ENCODE measurements at places on chromosomes 6 and 20.

DNA sequence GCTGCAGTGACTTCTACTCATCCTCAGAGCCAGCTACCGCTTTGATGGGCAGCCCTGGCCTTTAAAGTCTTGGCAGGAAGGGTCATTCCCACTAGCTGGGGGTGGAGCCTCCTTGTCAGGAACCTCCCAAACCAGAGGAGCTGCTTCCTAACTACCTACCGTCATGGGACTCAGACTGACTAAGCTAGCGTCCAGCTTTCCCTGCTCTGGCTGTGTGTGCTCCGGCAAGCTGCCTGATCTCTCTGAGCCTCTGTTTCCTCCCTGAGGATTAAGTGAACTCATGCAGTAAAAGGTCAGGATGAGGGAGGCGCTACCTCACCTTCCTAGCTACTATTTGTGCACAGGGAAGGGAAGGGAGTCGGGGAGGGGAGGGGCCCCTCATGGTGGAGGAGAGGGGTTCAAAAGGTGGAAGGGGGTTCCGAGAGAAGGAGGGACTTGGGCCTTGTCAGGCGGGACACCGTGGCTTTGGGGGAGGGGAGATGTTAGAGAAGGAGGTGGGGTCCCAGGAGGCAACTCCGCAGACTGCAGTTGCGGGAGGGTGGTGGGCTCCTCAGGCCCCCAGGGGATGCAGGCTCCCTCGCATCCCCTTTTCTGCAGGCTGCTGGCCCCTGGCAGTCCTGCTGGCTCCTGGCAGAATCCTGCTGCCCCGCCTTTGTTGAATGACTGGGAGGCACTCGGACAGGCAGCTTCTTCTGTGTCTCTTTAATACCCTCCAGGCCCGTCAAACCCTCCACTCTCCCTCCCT is 9.8 kb downstream of the DUSP15 start:
- H3K27ac ChIP-seq, result no peak overlapping the region
- peaks cover 24% of the 10 kb centered on the region for H3K27me3 ChIP-seq
- peaks cover 12% of the 10 kb centered on the region for H3K4me1 ChIP-seq
- no peak for DNase-seq
- peak overlapping the region; percentile 68 for H3K4me3 ChIP-seq

- no peak overlapping the region for H3K4me3 ChIP-seq
- no peak for DNase-seq
- no peak overlapping the region for H3K27ac ChIP-seq
- H3K36me3 ChIP-seq, result no peaks in the 10 kb centered on the region
Measured at GRCh38 chr6:127570739-127571389, 6.1 kb upstream of the C6orf58 start.

DNA sequence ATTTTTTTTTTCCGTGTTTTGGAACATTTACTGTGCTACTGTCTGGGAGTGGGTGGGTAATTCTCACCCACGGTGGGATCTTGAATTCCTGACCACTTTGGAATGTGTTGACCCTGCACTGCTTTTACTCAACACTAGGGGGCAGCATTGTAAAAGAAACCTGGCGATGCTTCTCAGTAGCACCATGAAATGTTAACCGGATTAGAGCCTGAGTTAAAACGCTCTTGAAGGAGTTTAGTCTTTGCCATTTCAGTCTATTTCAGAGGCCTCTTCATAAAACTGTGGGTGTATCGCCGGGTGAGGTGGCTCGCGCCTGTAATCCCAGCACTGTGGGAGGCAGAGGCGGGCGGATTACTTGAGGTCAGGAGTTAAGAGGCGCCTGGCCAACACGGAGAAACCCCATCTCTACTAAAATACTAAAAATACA is 114.4 kb upstream of the PRND start:
- peaks cover 19% of the 10 kb centered on the region for H3K27me3 ChIP-seq
- H3K36me3 ChIP-seq, result no peaks in the 10 kb centered on the region
- no peak overlapping the region for H3K4me3 ChIP-seq
- peak; percentile 52 for DNase-seq
- no peak overlapping the region for H3K27ac ChIP-seq
- H3K4me1 ChIP-seq, result no peaks in the 10 kb centered on the region

DNA sequence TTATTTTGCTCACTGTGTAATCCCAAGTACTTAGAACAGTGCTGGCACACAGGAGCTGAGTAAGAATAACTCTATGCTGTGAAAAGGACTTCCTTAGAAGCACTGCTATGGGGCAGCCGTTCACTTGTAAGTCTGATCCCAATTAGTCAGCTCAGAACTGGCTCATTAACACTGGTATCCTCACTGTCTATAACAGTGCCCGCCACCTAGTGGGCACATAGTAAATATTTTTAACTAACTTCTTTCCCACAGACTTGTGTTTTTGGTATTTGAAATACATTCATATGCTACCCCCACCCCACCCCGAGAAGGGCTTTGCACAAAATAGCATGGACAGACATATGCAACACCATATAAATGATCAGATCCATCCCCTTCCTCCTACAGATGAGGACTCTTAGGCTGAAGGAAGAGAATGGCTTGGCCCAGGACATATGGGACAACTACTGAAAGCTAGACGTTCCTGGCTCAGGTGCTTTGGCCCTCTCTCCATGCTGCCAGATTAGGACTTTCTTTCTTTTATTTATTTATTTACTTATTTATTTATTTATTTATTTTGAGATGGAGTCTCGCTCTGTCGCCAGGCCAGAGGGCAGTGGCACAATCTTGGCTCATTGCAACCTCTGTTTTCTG is 47.1 kb downstream of the DST start:
- peaks cover 3% of the 10 kb centered on the region for H3K4me1 ChIP-seq
- no peak for DNase-seq
- H3K27ac ChIP-seq, result no peak overlapping the region
- no peak overlapping the region for H3K4me3 ChIP-seq
- H3K27me3 ChIP-seq, result no peaks in the 10 kb centered on the region

DNA sequence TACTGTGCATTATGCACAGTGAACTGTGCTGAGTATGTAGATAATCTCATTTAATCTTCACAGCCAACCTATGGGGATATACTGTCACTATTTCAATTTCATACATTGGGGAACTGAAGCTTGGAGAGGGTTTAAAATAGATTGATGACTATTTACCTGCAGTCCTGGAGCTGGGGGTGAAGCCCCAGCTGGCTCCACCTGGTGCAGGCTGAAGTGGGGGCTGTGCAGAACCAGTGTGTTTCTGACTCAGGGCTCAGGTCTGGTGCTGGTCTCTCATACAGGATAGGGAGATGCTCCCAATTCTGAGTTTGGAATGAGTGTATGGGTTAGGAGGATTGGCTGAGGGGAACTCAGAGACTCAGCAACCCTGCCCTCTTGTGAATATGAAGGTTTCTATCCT is 176.1 kb upstream of the CEP162 start:
- H3K4me3 ChIP-seq, result no peak overlapping the region
- DNase-seq, result no peak
- no peaks in the 10 kb centered on the region for H3K27me3 ChIP-seq
- no peak overlapping the region for H3K27ac ChIP-seq
- H3K36me3 ChIP-seq, result no peaks in the 10 kb centered on the region
- H3K4me1 ChIP-seq, result no peaks in the 10 kb centered on the region

- no peak overlapping the region for H3K4me3 ChIP-seq
- peaks cover 9% of the 10 kb centered on the region for H3K4me1 ChIP-seq
- H3K27ac ChIP-seq, result no peak overlapping the region
- H3K36me3 ChIP-seq, result no peaks in the 10 kb centered on the region
Measured at GRCh38 chr6:151290877-151291721, 51.3 kb downstream of the AKAP12 start.

GRCh38 chr20:11870411-11870810 is 47.3 kb upstream of the BTBD3 start:
- H3K4me3 ChIP-seq, result no peak overlapping the region
- H3K36me3 ChIP-seq, result no peaks in the 10 kb centered on the region
- H3K4me1 ChIP-seq, result peaks cover 18% of the 10 kb centered on the region
- no peaks in the 10 kb centered on the region for H3K27me3 ChIP-seq
- DNase-seq, result no peak

- H3K27ac ChIP-seq, result no peak overlapping the region
- H3K4me1 ChIP-seq, result peaks cover 1% of the 10 kb centered on the region
- H3K4me3 ChIP-seq, result peak overlapping the region; percentile 45
- DNase-seq, result peak; percentile 76
Measured at GRCh38 chr6:34154668-34155447, 9.0 kb upstream of the GRM4 start.

GRCh38 chr6:39422238-39422637 is 99.7 kb upstream of the KCNK16 start:
- H3K4me1 ChIP-seq, result no peaks in the 10 kb centered on the region
- H3K27me3 ChIP-seq, result peaks cover 2% of the 10 kb centered on the region
- no peak overlapping the region for H3K4me3 ChIP-seq
- no peak overlapping the region for H3K27ac ChIP-seq
- no peaks in the 10 kb centered on the region for H3K36me3 ChIP-seq

- no peak overlapping the region for H3K4me3 ChIP-seq
- no peaks in the 10 kb centered on the region for H3K4me1 ChIP-seq
- H3K27ac ChIP-seq, result no peak overlapping the region
- H3K36me3 ChIP-seq, result no peaks in the 10 kb centered on the region
- H3K27me3 ChIP-seq, result peaks cover 10% of the 10 kb centered on the region
- DNase-seq, result no peak
Measured at GRCh38 chr6:7749478-7749877, 23.6 kb downstream of the BMP6 start.

GRCh38 chr6:31007694-31008093 is 2.6 kb upstream of the MUC22 start:
- H3K27ac ChIP-seq, result no peak overlapping the region
- H3K4me1 ChIP-seq, result peaks cover 13% of the 10 kb centered on the region
- no peak overlapping the region for H3K4me3 ChIP-seq
- no peak for DNase-seq

DNA sequence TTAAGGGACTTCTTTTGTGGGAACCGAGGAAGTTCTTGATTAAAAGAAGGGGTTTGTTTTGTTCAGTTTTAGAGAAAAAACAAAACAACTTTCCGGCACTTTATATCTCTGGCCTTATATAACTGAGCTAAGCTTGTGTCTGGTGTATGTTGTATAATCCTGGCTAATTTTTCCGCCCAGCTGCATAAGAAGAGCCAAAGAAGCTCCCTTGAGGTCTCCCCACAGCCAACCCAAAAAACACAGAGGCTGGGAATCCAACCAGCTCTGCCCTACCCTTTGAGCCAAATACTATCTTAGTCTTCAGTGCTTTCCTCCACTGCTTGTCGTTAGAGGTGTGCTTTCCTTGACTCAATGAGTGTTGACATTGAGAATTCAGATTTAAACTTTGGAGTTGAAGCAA is 45.5 kb upstream of the RNF146 start:
- H3K27me3 ChIP-seq, result no peaks in the 10 kb centered on the region
- DNase-seq, result no peak
- H3K4me3 ChIP-seq, result no peak overlapping the region

DNA sequence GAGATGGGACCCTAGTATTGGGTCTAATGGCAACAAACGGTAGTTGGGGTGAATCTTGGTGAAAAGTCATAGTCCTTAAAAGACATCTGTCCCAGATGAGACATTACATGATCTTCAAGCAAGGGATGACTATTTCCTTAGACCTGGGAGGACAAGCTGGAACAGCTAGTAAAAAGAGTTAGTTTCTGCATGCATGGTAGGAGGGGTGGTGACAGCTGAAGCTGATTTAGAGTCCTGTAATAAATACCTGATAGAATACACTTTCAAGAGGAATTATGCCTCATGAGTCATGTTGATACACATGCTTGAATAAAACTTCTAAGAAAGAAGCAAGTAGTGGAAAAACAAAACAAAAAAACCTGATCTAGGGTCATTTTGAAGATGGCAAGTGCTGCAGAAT is 247.4 kb downstream of the CD109 start:
- no peak for DNase-seq
- peaks cover 2% of the 10 kb centered on the region for H3K4me1 ChIP-seq
- no peak overlapping the region for H3K27ac ChIP-seq

DNA sequence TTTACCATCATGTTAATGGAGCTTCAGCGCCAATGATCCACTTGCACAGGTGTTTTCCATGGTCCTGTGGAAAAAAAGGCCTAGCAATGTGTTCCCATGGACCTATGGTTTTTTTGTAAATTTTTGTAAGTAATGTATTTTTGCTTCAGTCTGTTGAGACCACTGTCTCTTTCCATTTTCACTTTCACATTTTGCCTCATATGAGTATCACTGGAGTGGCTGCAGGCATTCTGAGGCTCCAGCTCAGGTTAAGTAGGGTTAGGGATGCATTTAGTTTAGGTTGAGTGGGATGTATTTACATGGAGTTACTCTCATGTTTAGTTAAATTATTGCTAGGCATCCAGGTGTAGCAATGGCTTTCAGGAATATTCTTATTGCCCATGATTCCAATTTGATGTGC is 19.2 kb upstream of the LMBRD1 start:
- H3K27ac ChIP-seq, result no peak overlapping the region
- no peaks in the 10 kb centered on the region for H3K27me3 ChIP-seq
- no peak for DNase-seq
- peaks cover 25% of the 10 kb centered on the region for H3K4me1 ChIP-seq
- no peaks in the 10 kb centered on the region for H3K36me3 ChIP-seq

Data from progenitor cell of endocrine pancreas (in vitro differentiated cells).